ENCODE measurements at places on chromosomes 1 and 21.

DNA sequence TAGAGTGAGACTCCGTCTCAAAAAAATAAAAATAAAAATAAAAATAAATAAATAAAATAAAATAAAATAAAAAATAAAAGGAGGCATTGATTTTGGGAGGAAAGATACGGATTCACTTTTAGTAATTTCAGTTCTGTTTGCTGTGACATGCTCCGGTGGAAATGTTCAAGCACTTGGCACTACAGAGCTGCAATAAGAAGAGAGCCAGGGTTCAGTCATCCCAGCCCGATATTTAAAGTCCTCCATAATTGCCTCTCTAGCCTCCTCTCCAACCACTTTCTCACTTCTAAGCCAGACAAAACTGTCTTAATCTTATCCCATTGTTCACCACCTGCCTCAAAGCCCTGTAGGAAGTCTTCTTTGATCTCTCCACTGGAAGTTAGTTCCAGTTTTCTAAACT is 55.0 kb upstream of the MACF1 start:
- no peak for DNase-seq

DNA sequence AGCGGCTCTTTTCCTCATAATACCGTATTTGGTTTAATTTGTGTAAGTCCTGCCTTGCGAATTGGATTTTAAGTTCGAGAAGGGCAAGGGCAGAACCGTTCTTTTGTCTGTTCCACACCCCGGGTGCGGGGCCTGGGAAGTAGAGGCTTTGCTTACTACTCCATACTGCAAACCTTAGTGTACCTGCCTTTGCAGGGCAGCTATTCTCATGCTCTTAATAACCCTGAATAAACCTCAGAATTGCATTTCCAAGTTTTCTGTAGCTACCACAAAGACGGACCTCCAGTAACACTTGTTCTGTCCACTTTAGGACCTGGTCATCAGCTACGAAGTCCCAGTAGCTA is 657 bp upstream of the HNRNPU start:
- DNase-seq, result no peak

DNA sequence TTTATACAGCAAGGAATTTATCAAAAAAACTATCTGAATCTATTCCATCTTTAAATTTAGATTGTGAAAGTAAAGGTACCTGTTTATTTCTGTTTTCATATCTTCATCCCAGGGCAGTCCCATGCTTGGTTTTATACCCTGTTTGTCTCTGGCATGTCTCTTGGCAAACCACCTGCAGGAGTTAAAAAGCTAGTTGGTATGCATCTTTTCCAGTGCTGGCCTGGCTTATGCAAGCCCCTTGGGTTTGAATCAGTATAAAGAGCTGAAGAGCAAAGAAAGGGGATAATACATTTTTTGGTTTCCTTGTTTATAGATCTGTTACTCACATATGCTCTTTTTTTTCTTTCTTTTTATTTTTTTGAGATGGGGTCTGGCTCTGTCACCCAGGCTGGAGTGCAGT is 37.8 kb downstream of the LRRC8C start:
- DNase-seq, result no peak

DNA sequence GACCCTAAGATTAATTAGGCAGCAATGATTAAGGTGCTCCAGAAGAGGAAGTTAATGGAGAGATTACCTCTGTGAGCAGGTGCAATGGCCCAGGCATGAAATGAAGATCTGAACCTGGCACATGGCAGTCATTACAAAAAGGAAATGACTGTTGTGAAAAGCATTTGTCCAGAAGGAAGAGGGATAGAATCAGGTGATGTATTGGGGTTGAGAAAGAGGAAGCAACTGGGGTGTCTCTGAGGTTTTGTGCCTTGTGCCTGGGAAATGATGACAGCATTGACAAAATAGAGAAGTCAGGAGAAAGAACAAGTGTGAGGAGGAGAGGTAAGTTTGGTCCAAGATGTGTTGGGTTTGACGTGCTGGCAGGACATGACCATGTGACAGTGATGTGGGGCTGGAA is 5.6 kb downstream of the CRCT1 start:
- DNase-seq, result no peak

- DNase-seq, result peak; percentile 37
Measured at GRCh38 chr1:43836267-43836951, 97.2 kb upstream of the ARTN start.

GRCh38 chr1:159084867-159085266 is 8.3 kb upstream of the AIM2 start:
- DNase-seq, result no peak

- DNase-seq, result no peak
Measured at GRCh38 chr1:30129421-30130055, 593.8 kb downstream of the MATN1 start.

DNA sequence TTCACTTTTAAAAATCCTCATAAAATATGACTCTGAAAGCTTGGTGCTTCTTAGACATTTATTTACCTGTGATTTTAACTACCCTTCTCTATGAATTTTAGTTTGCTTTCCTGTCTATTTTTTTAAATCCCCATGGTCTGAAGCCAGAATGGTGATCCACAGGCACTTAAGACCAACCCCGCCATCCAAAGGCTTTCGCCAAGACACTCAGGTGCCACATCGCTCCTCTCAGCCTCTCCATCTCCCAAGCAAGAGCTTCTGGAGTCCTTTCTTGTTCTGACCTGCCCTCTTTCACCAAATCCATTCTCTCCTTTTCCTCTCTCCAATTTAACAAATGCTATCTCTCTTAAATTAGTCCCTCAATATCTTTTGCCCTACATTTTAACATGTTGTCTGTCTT is 464.6 kb downstream of the PCP4 start:
- no peak for DNase-seq

GRCh38 chr1:23483321-23484252 is at the start of gene ASAP3:
TSS of gene ASAP3 (minus strand) at chr1:23484179. CDS start at chr1:23484133, 46 bp downstream.
- no peak for DNase-seq

- DNase-seq, result no peak
Measured at GRCh38 chr1:57353654-57354053, 70.2 kb downstream of the DAB1 start.

- no peak for DNase-seq
Measured at GRCh38 chr1:198656500-198656932, 17.7 kb downstream of the PTPRC start.

- no peak for DNase-seq
Measured at GRCh38 chr1:197546989-197547388, 228.3 kb downstream of the DENND1B start.

GRCh38 chr21:20875742-20876141 is 122.5 kb upstream of the NCAM2 start:
- no peak for DNase-seq

GRCh38 chr1:43414634-43415223 is 25.0 kb downstream of the SZT2 start:
- peak; percentile 40 for DNase-seq

DNA sequence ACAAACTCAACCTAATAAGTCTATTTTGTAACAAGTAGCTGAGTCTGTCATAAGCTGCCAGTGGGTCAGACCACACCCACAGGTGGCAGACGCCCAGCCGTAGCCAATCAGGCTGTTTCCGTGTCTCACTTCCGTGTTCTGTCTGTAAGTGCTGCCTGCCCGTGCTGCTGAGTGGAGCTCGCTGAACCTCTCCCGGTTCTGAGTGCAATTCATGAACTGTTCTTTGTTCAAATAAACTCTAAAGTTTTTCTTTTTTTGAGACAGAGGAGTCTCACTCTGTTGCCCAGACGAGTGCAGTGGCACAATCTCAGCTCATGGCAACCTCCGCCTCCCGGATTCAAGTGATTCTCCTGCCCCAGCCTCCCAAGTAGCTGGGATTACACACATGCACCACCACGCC is 25.1 kb downstream of the POFUT2 start:
- DNase-seq, result no peak

GRCh38 chr1:50415235-50416149 is 7.8 kb downstream of the DMRTA2 start:
- no peak for DNase-seq

- no peak for DNase-seq
Measured at GRCh38 chr1:151626740-151627334, 15.0 kb downstream of the SNX27 start.

DNA sequence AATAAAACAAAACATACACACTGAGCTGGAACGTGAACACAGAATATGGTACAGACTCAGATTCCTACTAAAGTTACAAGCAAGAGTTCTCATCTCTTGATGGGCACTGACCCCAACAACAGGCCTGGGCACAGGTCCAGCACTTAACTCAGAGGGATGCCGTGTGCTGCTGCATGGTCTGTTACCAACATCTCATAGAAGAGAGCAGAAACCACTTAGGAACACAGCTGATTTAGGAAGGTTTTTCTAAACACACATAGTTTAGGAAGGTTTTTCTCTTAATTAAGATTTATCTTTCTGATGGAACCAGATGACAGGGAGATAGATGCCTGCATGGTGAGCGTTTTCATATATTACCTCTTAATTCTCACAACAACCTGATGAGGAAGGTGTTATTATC is 1.5 kb downstream of the GCLM start:
- DNase-seq, result no peak

DNA sequence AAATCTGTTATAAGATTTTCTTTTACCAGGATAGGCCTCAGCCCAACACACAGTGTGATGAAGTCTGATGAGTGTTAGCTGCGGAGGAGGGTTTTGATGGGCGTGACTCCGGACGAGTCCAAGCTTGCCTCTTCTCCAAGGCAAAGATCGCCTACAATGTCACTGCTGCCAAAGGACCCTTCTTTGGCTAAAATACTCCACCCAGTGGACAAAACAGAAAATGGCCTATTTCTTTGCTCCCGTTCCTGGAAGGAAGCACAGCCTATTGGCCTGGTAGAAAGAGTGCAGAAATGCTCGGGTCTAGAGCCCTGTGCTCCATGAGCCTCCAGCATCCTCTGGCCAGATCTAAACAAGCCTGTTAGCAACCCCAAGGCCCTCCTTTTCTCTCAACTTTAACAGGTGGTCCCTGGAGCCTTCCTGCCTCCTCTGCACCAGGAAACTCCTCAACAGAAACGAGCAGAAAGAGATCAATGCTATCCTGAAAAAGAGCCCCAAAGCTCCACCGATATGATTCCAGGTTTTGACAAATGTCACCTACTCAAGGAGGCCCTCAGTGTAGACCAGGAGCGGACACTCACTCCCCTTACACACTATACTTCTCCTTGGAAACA is 3.4 kb upstream of the CASQ2 start:
- no peak for DNase-seq

DNA sequence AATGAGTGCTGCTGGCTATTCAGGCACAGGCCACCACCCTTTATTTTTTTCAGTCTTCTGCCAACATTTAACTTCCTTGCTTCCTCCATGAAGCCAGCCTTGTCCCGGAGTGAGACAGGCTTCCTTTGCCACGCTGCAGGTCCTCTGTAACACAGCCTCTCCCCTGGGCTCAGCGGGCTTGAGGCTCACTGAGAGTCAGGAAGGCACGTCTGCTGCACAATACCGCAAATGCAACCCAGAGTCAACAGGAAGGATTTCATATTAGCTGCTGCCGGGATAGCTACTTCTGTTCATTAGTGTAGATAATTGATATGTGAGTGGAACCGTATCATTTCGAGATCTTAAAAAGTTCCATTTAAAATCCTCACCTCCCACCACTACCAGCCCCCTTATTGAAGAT is 22.5 kb downstream of the MYOG start:
- no peak for DNase-seq

DNA sequence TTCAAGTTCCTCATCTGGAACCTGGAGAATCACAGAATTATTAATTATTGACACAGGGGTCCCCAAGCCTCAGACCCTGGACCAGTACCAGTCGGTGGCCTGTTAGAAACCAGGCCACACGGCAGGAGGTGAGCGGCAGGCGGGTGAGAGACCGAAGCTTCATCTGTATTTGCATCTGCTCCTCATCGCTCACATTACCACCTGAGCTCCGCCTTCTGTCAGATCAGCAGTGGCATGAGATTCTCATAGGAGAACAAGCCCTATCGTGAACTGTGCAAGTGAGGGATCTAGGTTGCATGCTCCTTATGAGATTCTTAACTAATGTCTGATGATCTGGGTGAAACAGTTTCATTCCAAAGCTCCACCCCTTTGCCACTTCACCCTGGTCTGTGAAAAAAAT is 125.9 kb downstream of the C1orf21 start:
- DNase-seq, result no peak

DNA sequence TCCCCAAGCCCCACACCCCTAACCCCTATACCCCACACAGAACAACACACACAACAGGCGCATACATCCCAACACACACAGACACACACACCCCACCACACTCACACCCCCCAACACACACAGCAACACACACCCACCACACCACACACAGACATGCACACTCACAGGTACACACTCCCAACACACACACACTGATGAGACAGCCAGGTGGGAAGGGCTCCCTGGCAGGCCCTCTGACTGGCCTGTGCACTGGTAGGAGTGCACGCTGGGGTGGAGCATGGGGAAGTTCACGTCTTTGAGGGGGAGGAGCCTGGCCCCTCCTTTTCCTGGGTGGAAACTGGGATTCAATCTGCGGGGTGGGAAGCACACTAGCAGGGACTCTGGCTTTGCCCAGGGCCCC is 116.7 kb downstream of the RHOU start:
- DNase-seq, result no peak

DNA sequence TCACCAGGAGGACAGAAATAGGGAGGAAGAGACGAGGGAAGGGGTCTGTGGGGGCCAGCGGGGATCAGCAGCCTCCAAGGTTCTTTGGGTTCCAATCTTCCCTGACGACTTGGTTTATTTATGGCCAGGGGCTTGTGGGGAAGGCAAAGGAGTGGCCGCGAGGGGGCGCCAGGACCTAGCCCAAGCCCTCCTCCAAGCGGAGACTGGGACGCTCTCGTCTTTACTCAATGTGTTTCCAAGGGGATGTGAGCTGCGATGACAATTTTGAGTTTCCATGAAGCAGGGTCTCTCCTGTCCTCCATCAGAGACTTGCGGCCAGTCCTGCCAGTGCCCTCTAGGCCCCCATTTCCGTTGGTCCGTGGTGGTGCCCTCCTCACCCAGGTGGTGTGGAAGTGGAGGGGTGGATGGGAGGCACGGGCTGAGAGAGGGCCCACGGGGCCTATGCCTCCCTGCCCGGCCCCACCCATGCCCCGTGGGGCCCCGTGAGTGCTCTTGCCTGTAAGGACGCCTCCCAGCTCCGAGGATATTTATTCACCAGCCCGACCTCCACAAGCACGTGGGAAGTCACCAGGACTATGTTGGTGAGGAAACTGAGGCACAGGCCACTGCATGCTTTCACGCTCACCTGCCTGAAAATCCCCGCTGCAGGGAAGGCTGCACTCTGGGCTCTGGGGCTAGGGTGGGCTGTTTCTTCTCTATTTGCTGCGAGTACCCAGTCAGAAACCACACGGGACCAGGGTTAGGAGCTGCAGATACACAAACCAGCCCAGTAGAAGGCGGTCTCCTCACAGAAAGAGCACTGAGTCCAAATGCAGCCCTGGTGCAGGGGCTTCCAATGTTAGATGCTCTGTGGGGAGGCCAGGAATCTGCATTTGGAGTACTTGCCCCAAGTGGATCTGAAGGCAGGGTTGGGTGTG is 26.5 kb downstream of the DMRTB1 start:
- DNase-seq, result peak; percentile 29

DNA sequence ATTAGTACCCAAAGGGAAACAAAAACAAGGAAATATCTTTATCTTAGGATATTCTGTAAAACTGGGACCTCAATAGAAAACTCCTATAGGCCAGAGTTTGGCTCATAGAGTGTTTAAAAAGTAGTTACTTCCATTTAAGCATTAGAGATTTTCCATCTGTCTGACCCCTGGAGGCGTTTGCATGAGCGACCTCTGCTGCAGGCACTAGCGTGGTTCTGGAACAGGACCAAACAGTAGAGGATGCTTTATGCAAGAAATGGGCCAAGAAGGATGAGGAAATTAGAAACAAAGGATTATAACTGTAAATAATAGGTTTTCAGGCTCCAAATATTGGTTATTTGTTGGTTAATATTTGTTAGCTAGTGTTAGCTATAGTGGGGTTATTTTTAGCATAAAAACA is 5.7 kb downstream of the ZBTB40 start:
- DNase-seq, result no peak

Data from stimulated activated CD4-positive, alpha-beta T cell treated with anti-CD3 and anti-CD28 coated beads, Interleukin-1b, Interleukin-23, amount 100 ng/mL, for 1 hour (primary cell).